ENCODE measurements at places on chromosomes 1 and 21. TPM values are rescaled to one million over a fixed set of nuclear protein-coding genes. Genes with fewer than 3 reads are reported as not detected.

DNA sequence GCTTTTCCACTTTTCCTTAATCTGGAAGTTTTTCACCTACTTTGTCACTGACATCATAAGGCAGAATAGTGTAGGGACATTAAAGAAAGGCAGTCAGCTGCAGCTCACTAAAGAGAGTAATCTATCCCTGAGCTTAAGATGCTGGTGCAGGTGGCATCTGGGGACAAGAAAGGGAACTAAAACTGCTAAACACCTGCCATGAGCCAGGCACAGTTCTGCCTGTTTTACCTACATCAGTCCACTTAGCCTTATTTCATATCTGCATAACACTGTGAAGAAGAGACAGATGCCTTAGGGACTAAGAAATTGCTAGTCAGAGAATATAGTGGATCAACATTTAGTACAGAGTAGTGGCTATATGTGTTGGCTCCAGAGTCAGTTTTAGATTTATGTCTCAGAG is 88.1 kb downstream of the GPATCH2 start:
- H3K4me3 ChIP-seq, result no peak overlapping the region
- H3K4me1 ChIP-seq, result no peaks in the 10 kb centered on the region
- no peaks in the 10 kb centered on the region for H3K36me3 ChIP-seq
- DNase-seq, result no peak
- no peak overlapping the region for H3K27ac ChIP-seq
- no peaks in the 10 kb centered on the region for H3K27me3 ChIP-seq

DNA sequence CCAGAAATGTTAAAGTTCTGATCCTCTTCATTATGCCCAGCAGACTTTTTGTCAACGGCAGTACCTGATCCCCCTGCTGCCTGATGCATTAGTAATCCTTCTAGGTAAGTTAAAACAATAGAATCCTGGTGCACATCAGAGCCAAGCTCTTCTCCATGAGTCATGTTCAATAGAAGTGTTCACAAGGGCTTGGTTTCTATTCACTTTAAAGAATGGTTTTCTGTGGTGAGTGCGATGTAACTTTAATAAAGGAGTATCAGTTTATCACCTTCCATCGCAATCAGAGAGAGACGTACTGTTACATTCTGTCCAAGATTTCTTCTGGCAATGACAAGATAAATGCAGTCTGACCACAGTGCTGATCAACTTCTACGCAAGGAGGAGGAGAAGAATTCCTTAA is 96.8 kb downstream of the NRIP1 start:
- no peak for DNase-seq
- H3K27ac ChIP-seq, result no peak overlapping the region
- no peaks in the 10 kb centered on the region for H3K4me1 ChIP-seq
- H3K27me3 ChIP-seq, result no peaks in the 10 kb centered on the region
- H3K4me3 ChIP-seq, result no peak overlapping the region

DNA sequence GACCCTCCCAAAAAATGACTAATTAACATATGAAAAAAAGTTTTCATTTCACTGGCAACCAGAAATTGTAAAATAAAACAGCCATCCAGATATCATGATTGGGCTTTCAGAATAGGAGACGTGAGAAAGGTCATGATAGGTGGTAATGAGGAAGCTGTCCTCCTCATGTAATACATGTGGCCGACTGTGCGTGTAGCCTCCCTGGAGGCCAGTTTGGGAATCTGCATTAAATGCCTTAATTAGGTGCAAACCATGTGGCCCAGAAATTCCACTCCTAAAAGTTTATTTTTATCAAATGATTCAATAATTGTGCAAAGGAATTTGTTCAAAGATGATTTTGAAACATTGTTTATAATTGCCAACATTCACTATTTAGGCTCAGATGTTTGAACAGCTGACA is 127.6 kb upstream of the C1orf105 start:
- H3K4me3 ChIP-seq, result no peak overlapping the region
- H3K36me3 ChIP-seq, result no peaks in the 10 kb centered on the region
- H3K27me3 ChIP-seq, result no peaks in the 10 kb centered on the region
- H3K27ac ChIP-seq, result no peak overlapping the region

DNA sequence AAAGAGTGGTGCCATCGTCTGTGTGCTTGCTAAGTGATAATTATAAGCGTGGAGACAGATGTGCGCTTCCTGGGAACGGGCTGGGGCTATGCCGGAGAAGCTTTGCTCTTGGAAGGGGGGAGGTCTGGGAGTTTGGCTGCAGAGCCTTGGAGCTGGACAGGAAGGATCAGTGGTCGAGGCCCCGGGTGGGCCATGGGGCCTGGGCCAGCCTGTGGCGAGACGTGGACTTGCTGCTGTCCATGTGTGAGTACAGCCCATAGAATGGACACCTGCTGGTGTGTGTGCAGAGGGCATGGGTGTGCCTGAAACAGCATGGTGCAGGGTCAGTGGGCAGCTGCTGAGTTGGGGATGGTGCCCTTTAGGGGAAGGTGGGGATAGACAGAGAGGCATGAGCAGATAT is 121.3 kb downstream of the PCBP3 start:
- H3K36me3 ChIP-seq, result no peaks in the 10 kb centered on the region
- no peak overlapping the region for H3K4me3 ChIP-seq
- no peak for DNase-seq
- H3K27me3 ChIP-seq, result no peaks in the 10 kb centered on the region
- no peak overlapping the region for H3K27ac ChIP-seq

DNA sequence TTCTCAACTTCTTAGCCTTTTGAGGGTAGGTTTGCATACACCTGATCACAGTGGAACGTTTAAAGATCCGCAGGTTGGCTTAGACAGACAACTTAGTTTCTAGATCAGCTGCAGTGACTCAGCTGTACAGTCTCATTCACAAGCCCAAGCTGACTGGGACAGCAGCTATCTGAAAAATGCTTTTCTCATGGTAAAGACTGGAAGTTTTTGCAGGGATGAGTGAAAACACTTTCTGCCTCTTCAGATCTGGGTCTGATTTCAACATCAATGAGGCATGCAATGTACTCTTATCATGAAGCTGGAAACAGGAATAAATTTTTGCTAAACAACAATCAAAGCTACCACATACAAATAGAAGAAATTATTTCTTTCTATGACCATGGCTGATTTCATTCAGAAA is 61.1 kb upstream of the PTBP2 start:
- H3K36me3 ChIP-seq, result no peaks in the 10 kb centered on the region
- H3K27ac ChIP-seq, result no peak overlapping the region
- no peaks in the 10 kb centered on the region for H3K4me1 ChIP-seq
- H3K4me3 ChIP-seq, result no peak overlapping the region

The ZNF683 gene
- not detected for total RNA-seq

All from heart left ventricle (tissue), 16 donors.